ENCODE measurements at places on chromosomes 4 and X.

DNA sequence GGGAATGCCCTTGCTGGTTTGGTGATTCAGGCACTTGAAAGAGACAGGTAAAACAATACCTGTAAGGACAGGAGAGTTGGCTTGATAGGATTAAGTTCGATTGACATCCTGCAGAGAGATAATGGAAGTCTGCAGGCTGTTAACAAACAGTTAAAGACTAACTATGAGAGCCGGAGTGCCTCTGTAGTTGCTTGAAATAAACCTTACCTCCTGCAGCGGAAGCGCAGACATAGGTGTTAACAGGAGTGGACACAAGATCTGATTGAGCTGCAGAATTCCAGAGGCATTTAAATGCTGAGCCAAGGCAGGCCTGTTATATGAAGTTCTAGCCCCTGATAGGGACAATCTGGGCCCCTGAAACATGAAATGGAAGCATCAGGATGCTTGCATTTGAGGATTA, 416.7 kb upstream of the MAOA start:
- no peak for DNase-seq

DNA sequence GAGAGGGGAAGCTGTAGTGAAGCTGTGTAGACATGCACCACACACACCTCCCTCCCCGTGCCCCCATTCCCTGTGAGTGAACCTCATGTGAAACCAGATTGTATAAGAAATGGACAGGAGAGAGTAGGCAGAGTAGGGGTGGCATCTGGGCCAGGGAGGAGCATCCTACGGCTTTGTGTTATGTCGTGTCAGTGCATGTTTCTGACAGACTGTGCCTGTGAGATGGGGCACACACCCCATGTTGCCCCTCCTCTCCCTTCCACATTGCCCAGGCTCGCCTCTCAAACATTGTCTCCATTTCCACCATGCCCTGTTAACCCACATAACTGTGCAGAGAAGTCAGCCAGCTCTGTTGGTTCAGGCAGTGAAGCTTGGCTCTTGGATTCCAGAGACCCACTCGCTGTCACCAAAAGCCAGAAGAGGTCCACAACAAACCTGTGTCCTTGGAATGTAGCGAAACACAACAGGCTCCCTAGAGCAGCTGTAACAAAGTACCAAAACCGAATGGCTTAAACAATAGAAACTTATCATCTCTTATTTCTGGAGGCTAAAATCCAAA, 56.1 kb downstream of the SLC9A6 start:
- no peak for DNase-seq

DNA sequence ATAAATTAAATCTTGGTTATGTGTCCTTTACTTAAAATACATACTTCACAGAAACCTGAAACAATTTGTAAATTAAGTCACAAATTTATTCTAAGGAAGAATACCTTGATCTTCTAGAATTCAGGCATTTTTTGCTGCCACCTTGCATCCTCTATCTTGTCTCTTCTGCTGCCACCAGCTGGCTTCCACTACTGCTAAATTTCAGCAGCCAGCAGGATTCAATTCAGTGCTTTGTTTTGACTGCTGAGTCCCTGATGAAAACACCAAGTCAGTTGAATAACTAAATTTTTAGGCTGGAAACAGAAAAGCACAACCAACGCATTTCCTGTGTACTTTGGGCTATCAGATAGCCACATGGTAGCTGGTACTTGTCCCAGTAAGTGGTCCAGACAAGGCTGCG, 2.4 kb upstream of the MBTPS2 start:
- no peak for DNase-seq

- DNase-seq: no peak
These were observed 606.1 kb upstream of the SLIT2 start for GRCh38 chr4:19645589-19645988.

DNA sequence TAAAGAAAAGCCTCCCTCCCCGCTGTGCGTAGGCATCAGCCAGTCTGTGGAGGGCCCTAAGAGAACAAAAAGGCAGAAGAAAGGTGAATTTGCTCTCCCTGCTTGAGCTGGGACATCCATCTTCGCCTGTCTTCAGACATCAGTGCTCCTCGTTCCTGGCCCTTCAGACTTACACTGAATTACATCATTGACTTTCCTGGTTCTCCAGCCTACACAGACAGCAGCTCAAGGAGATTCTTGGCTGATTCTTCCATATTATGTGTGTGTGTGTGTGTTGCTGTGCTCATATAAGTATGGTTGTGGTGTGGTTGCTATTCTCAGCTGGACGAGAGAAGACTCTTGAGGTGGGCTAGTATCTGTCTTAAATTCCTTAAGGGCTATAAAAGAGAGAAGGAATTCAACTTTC, 35.5 kb upstream of the CD99L2 start:
- DNase-seq: no peak

- no peak for DNase-seq
These were observed 926.9 kb downstream of the FAT4 start for GRCh38 chr4:126241634-126242033.

- DNase-seq: peak; percentile 43
These were observed at the start of gene TRAM1L1 for GRCh38 chr4:117084866-117085701. TSS of gene TRAM1L1 (minus strand) at chr4:117085576. CDS start at chr4:117085393, 183 bp downstream.

GRCh38 chr4:6824071-6824470, 41.5 kb downstream of the KIAA0232 start:
- DNase-seq: no peak

GRCh38 chr4:13202701-13203100, 281.4 kb downstream of the RAB28 start:
- DNase-seq: no peak

DNA sequence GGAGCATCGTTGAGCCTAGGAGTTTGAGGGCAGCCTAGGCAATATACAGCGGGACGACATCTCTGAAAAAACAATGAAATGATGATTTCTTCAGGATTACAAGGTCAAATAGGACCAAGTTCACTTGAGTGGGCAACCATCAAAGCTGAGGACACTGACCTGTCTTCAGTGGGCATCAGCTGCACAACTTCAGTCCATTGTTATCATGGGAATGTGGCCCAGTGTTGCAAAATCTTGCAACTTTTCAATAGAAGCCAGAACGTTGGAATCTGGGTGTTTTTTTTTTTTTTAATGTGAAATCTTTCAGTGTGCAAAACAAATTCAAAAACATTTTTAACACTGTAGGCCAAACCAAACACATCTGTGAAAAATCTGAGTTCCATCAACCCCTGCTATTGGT, 155.4 kb upstream of the PLAC1 start:
- no peak for DNase-seq

GRCh38 chr4:183407635-183408464, 36.6 kb upstream of the CDKN2AIP start:
- no peak for DNase-seq
